Stimulated activated CD8-positive, alpha-beta memory T cell treated with anti-CD3 and anti-CD28 coated beads, Interleukin-7, amount 100 ng/mL, for 48 hours (primary cell): ENCODE measurements at places on chromosomes 3 and 15.

DNA sequence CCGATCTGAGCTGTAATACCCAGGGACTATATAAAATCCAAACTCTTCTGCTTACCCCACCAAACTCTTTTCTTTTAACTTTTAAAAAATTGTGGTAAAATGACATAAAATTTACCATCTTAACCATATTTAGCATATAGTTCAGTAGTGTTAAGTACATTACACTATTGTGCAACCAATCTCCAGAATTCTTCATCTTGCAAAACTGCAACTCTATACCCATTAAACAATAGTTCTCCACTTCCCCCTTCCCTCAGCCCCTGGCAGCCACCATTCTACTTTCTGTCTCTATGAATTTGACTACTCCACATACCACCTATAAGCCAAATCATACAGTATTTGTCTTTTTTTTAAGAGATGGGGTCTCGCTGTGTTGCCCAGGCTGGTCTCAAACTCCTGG lies 38.7 kb downstream of the SENP8 start:
- no peak for DNase-seq

DNA sequence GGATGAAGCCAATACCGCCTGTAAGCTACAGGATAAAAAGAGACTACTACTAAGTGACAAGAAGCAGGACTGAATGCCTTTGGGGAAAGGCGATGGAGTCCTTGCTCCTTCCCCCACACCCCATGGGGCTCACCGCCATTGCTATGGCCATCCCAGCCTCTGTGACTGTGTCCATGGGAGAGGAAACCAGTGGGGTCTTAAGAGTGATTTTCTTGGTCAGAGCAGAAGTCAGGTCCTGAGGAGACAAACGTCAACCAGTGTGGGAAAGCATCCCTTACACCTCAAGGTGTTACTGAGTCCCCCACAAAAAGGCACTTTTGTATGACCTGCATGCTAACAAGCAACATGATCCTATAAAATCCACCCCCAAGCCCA lies 913 bp downstream of the IMPDH2 start:
- DNase-seq: no peak

DNA sequence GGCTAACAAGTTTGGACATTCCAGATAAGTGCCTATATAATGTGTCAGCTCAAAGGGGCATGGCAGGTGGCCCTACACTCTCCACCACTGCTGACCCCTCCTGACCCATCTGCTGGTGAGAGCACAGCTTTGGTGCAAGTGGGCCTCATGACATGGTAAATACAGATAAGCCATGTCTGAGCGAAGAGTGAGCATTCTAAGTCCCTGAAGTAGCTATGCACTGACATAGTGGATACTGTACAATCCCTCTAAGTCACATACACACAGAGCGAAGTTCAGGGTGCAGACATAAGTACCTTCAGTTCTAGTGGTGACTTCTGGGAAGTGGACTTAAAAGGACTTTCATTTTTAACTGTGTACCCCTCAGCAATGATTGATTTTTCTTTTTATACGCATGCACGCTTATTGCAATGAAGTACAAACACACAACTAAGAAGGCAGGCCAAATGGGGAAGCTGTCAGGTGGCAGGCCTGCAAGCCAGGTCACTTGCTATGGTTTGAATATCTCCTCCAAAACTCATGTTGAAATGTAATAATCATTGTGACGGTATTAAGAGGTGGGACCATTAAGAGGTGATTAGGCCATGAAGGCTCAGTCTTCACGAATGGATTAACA lies 41.5 kb downstream of the TBC1D2B start:
- DNase-seq: no peak

- DNase-seq: no peak
These were observed 56.0 kb upstream of the MITF start for GRCh38 chr3:69683082-69683806.

DNA sequence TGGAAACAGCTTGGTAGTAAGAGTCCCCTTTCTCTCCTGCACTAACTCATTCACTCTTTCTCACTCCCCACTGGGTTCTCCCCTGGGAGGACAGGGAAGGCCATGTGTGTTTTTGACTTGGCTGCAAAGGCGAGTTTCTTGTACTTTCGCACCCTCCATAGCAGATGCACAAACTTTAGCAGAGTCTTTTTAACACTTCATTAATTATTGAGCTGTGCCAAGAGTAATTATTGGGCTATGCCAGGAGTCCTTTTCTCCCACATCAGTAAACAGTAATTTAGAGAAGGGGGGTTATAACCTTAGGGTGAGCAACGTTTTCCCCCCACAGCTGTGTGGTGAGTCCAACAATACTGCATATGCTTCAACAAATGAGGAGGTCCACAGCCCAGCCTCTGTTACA lies 224.4 kb upstream of the ATP11B start:
- no peak for DNase-seq
